ENCODE measurements at places on chromosomes 1 and 21.

DNA sequence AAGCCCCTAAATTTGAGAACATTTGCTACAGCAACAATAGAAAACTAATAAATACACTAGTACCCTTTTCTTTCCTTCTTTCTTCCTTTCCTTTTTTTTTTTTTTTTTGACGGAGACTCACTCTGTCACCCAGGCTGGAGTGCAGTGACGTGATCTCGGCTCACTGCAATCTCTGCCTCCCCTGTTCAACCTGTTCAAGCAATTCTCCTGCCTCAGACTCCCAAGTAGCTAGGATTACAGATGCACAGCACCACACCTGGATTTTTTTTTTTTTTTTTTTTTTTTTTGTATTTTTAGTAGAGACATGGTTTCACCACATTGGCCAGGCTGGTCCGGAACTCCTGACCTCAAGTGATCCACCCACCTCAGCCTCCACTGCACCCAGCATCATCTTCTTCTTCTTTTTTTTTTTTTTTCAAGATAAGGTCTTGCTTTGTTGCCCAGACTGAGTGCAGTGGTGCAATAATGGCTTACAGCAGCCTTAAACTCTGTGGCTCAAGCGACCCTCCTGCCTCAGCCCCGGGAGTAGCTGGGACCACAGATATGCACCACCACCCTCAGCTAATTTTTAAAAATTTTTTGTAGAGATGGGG, 19.6 kb upstream of the CBR3 start:
- DNase-seq = no peak

GRCh38 chr21:46391773-46392172, 66.9 kb upstream of the DIP2A start:
- DNase-seq = no peak

GRCh38 chr1:241081473-241081872, 275.5 kb downstream of the RGS7 start:
- DNase-seq = no peak

- no peak for DNase-seq
These were observed 21.9 kb downstream of the SPEN start for GRCh38 chr1:15869413-15869812.

DNA sequence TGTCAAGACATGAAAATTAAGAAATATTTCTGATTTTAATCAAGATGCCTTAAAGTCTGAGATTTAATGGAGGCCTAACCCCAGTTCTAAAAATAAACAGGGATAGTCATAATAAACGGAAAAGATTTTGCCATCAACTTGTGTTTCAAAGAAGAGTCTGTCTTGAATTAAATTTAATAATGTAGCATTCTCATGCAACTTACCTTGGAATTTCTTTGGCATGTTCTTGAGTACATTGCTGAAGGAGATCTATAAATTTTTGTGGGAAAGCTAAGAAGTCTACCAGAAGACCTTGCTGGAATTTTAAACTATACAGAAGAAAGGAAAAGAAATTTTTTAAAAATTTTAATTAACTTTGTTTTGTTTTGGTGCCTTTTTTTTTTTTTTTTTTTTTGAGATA, 10.6 kb downstream of the SASS6 start:
- DNase-seq = no peak

DNA sequence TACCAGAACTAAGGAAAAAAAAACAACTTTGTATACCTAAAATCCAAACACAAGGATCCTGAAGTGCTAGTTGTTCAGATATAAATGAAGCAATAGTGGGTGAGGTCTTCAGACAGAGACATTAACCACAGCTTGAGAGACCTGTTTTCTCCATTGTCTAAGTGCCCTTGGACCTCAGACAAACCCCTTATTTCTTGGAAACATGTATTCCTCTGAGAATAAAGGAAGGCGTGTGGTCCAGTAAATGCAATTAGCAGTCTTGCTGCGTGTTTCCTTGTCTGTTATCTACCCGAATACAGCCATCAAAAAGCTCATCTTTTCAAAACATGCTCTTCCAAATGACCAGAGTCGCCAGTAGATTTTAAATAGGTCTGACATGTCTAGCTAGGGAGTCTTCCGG, 291.1 kb upstream of the NFIA start:
- DNase-seq = no peak

GRCh38 chr21:36788120-36788638, 89.3 kb downstream of the SIM2 start:
- DNase-seq = peak; percentile 89

DNA sequence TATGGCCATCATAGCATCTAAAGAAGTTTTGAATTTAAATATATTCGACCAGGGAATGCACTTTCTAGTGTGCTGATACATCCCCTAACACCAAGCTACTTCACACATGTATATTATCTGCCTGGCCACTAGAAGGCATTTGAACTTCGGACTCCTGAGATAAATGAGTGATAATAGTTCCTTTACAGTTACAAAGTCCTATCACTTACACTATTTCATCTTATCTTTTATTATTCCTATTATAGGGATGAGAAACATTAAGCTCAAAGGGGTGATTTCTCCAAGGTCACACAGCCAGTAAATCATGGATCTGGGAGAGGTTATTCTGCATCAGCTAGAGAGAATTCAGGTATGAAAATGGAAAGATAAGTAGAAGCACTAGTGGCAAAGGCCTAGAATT, 40.3 kb downstream of the GPATCH2 start:
- no peak for DNase-seq

- peak; percentile 67 for DNase-seq
These were observed 27.7 kb downstream of the STYXL2 start for GRCh38 chr1:167121375-167122120.

- no peak for DNase-seq
These were observed 23.1 kb downstream of the NPHP4 start for GRCh38 chr1:5969168-5969567.

DNA sequence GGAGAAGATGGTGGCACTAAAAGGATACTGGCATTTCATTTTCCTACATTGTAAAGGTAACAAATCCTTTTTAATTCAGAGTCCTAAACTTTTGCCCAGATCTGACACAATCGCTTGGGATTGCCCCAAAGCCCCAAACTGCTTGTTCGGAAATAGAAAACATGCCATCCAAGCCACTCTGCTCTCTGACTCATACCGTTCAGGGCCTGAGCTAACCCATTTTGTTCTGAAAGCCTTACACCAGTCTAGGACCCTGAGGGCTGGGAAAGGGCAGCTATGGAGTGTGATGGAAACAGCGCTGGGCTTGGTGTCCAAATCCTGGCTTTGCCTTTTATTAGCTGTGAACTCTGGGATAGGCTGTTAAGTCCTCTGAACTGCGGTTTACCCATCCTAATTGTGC, 159.4 kb upstream of the UBE2U start:
- DNase-seq = no peak

DNA sequence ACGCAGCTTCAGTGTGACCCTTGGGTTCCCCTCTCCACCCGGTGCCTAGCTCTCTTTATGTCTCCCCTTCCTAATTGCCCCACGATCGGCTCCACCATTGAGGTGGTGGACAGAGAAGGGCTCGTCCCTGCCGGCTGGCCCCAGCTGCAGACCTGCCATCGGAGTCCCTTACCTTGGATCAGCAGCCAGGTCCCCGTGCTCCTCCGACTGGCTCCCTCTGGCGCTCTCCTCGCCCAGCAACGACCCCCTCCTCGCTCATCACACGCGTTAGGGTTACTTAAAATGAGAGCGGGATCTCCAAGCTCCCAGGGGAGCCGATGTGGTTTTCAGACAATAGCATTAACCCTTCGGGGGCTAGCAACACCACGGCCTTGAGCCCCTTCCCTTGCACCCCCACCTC, 8.1 kb upstream of the ETV3L start:
- no peak for DNase-seq

DNA sequence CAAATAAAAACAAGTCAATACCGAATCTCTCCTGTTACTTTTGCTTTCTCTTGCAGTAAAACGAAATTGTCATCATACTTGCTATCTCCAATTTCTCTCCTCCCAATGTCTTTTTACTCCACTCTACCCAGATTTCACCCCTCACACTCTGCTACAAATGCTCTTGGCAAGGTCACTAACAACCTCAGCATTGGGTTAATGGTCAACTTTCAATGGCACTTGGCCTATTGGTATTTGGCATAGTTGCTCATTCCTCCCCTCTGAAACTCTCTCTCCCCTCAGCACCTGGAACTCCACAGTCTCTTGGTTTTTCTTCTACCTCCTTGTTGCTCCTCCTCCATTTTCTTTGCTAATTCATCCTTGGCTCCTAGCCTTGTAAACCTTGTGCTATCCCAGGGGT, 367.3 kb downstream of the PTPRU start:
- no peak for DNase-seq

GRCh38 chr1:198778049-198778448, 139.2 kb downstream of the PTPRC start:
- peak; percentile 63 for DNase-seq

GRCh38 chr1:22975694-22976093, 3.0 kb upstream of the LACTBL1 start:
- DNase-seq = no peak

DNA sequence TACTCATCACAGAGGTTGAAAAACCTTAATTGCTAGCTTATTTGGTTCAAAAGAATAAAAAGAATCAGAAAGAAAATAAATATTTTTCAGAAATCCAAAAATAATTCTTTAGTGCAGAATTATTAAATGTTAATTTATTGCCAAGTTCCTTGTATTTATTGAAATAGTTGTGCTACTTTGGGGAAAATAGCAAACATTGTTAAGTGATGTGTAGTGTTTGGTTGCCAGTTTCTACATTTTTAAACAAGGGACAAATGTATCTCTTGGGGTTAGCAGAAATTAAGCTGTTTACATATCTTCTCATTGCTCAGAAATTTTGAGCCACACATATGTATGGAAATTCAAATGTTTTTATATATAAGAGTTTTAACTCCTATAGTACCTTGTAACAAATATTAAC, 775.0 kb downstream of the USP25 start:
- DNase-seq = no peak

DNA sequence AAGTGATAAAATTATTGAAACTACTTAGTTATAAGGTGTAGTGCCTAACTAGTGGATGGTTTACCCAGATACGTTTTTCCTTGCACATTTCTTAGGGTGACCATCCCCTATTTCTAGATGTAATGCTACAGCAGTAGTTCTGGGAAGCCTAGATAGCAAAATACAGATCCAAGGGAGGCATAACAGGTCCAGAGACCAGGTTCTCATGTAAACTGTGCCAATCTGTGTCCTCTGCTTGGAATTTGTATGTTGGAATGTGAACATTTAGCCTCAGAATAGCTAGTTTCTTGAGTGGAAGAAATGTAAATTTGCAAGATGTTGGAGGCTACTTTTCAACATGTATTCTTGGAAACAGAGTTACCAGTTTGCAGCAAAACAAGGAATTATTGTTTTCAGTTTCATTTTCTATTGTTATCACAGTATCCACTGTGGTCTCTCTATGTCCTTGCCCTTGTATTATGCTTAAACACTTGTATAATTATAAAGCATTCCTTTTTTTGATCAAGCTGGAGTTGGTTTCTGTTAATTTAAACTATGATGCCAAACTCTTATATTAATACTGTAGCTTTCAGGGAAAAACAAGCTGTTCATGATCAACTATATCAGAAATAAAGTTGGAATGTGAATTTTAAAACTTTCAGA, 102.0 kb upstream of the BRINP3 start:
- DNase-seq = no peak

- DNase-seq = no peak
These were observed 22.0 kb downstream of the KCNK1 start for GRCh38 chr1:233635765-233636502.

- DNase-seq = no peak
These were observed 1.1 kb downstream of the ITLN1 start for GRCh38 chr1:160883581-160884513.

DNA sequence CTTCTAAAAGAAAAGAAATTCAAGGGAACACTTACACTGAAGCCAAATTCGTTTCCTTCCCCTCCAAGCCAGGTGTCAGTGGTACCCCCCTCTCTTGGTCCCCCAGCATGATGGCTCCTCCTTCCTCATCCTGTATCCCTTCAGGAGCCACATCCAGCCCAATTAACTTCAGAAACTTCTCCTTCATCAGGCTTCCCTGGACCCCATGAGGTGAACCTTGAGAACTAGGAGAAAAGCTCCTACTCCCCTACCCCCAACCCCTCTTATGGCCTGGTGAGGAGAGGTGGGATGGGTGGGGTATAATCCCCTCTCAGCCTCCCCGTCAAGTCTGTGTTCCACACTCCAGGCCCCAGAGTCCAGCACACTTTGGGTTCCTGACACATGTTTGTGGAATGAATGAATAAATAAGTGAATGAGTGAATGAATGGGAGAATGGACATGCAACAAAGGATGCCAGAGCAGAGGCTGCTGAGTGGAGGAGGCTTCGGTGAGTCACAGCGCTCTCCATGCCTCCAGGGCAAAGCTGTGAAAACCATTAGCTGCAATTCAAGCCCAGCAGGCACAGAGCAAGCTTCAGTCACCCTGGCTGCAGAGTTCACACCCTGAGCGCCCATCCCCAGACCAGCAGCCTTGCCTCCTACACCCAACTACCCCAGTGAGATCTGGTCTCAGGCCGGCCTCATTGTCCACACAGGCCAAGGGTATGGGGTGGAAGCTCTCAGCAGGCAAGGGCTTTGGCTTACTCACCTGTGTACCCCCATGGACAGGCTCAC, 43.8 kb downstream of the BATF3 start:
- no peak for DNase-seq

DNA sequence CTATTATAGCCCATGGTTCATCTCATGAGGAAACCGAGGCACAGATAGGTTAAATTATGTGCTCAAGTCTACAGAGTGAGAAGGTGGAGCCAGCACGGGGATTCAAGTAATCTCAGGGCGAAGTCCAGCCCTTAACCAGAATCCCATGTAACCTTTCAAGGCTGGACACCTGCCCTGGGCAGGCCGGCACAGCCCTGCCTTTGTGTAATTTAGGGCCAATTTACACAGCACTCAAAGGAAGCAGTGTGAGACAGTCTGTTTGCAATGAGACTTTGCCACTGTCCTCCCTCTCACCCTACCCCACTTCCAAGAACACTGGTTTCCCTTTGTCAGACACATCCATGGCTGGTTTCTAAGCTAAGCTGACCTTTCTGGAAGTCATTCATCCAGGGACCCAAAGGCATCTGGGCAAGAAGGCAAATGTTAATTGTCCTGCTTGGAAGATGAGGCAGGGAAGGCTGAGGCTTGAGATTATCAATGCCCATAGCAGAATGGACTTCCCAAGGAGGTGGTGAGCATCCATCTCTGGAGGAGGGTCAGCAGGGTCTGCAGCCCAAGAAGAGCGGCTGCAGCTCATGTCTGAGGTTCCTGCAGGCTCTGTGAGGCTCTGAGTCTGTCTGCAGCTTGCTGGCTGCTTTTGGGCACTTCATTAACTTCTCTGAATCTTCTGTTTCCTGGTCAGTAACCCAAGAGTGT, 159.2 kb downstream of the TRABD2B start:
- no peak for DNase-seq

DNA sequence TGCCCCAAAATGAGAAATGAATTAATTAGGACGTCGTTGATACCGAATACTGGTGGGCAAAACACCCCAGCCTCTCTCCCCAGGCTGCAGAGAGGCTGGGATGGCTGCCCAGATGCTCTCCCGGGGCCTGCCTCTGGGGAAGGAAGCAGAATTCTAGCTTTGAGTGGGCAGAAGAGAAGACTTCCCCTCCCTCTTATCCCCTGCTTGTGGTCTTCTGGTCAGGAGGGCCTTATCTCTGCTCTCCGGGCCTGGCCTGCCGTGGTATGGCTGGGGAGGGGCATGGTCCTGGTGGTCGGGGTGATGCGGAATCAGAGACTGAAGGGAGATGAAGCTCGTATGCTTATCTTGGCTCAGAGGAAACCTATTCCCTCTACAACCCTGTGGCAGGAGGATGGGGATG, 9.8 kb upstream of the CSF3R start:
- no peak for DNase-seq

Measured in kidney (tissue), 22 donors.